ENCODE measurements at places on chromosomes 2 and 18.

GRCh38 chr2:149617476-149617875, 29.9 kb upstream of the MMADHC start:
- DNase-seq: no peak

GRCh38 chr2:165803123-165803760, 9.2 kb upstream of the GALNT3 start:
- no peak for DNase-seq

DNA sequence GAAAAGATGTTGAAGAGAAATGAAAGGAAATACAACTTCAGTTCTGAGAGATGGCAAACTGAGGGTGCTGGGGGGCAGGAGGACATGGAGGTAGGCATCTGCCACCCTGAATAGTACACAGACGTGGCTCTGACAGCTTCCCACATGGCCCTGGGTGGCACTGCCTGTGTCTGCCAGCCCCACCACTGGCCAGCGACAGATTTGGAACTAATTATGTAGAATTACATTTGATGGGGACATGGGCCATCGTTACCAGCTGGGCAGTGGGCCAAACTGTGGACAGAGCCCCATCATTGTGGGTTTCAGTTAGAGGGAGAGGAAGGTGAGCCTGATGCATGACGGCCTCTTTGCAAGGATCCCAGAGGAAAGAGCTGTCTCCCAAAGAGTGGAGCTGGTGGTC, 216.0 kb upstream of the HAAO start:
- no peak for DNase-seq

DNA sequence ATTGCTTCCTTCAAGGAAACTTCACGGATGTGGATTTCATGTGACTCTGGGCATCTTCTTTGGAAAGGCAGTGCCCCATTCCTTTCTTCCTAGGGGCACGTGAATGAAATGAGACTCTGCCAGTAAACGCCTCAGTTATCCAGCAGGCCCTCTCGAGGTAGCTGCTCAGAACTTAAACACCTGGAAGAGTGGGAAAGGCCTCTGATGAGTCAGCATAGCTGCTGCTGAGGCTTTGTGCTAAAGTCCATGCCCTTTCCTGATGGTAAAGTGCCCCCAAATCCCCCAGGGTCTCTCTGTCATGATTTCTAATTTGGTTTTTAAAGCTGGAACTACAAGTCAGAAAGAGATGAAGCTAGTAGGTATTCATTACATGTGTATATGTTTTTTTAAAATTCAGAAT, 3.8 kb downstream of the SLC1A4 start:
- DNase-seq: no peak

- DNase-seq: no peak
Measured at GRCh38 chr2:114237331-114237730, 205.1 kb upstream of the DPP10 start.

GRCh38 chr2:46144133-46144800, 152.9 kb upstream of the EPAS1 start:
- DNase-seq: no peak

DNA sequence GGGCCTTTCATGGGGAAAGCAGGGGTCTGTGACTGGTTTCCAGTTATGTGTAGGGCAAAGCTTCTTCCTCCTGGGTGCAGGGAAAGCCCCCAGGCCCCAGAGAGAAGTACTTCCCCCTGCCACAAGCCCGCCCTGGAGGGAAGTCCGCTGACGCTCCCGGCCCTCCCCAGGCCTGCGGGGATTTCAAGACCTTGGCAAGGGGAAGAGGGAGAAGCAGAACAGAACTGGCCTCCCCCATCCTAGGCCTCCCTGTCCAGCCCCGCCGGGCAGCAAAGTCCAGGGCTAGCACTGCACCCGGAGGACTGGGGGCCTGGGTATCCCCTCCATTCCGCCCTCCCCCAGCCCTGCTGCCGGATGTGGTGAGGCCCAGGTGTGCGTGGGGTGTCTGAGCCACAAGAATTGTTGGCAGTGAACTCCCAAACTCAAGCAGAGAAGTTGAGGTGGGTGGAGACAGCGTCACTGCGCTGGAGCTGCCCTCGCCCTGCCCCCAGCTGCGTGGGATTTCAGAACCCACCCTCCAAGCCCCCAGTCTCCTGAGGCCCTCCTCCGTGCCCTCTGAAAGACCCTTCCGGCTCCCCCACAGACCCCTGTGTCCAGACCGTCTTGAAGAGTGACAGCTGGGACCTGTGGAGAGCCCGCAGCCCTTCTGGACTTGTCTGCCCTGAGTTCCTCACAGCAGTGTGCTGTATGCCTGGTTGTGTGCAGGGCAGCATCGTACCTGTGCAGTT, 1.1 kb upstream of the DUSP2 start:
- DNase-seq: peak; percentile 83

DNA sequence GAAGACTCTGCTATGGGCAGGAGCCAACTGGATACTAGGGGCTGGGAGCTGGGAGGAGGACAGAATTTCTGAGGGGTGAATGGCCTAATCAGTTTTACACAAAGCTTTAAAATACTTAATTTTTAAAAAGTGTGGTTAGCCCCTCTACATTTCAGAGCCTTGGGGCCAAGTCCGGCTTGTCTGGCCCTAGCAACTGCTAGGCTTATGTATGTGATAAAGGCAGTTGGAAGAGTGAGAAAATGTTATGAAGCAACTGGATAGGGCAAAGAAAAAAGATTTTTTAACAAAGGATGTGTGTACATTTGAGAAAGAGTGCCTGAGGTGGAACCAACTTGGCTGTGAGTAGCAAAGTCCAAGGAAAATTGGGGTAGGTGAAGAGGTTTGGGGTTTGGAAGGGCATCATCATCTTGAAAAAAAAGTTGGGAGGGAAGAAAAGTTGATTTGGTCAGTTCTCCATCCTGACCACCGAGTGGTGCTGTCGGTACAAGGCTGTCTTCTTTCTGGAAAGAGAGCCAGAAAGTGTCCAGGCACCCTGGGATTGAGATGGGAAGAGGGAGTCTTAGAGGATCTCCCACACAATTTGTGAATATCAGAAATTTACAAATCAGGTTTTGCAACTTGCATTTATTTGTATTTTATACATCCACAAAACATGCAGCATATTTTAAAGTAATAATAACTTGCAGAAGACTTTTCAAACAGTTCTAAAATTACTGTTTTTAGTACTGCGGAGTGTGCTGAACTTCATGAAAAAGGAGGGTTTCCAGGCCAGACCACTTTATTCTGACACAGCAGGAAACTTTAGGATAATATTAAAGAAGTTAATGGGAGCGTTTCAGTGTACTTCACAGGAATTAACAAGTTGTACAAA, 10.5 kb upstream of the CDK15 start:
- no peak for DNase-seq

GRCh38 chr2:29187926-29188325, 72.7 kb downstream of the CLIP4 start:
- no peak for DNase-seq

DNA sequence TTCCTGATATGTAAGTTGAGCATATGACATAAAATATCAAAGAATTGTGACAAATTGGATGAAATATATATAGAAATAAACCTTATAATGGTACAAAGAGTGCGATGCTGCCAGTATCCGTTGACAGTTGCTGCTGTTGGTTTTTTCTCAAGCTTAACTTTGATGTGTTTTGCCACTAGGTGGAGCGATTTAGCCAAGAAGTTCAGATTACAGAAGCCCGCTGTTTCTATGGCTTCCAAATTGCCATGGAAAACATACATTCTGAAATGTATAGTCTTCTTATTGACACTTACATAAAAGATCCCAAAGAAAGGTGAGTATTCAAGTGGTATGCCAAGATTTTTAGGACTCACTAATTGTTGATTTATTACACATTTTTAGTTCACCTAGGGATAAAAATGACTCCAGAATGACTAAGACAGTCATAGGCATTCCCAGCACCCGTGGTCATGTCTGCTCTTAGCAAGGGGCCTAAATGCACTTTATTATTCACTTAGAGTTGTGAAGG, 2.1 kb downstream of the RRM2 start:
- DNase-seq: no peak

DNA sequence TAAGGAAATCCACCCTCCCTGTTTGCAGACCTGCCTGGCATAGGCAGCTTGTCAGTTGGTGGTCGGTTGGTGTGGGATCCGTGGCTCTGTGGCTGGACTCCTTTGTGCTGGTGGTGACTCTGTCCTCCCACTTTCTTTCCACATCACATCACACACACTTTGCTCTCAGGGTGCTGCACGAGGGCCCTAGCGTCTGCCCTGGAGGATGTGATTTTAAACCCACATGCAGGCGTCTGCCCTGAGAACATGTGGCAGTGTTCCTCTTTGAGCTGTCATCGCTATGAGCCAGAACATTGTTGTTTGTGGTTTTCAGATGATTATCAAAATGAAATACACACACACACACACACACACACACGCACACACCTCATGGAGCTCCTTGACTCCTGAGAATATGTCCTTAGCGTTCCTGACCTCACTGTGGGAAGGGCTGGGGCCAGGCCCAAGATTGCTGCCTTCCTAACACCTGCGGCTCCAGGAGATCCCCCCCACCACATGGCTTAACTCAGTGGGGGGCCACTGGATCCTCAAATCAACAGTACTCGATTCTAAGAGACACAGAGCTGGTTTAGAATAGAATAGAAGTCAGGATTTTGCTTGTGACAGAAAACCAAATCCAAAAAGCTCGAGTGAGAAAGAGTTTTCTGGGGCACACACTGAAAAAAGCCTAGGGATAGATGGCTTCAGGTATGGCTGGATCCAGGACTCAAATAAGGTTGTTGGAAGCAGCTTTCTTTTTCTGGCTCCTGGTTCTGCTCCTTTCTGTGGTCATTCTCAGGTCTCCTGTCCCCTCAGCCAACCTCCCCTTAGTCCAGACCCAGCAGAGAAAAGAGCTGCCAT, 54.8 kb downstream of the RTP5 start:
- no peak for DNase-seq

DNA sequence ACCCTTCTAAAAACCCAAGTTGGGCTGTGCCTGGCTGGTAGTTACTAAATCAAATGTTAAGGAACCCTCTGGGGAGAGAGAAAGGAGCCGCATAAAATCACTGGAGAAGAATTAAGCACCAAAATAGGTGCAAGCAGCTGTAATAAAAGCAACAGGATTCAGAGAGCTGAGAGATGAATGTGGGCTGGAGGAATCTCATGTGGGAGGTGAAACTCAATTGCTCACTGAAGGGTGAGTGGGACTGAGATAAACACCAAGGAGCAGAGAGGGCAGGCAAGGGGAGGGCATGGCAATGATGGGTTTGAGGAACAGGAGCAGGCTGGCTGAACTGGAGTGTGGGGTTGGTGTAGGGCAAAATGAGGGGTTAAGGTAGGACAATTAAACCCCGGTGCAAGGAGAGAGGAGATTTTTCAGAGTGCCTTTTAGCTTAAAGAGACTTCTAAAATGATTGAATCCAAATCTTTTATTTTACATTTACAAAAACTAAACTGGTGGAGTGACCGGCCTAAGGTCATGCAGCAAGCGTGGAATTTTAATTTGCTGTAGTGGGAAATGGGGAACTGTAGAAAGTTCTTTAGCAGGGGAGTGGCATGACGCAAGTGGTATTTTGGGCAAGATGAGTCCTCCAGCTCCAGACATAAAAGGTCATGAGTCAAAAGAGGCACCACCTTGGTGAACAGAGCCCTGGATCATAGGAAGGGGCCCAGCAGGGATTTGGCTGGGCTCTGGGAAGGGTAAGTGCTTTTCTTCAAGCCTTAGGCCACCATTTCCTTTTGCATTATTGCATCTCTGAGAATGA, 10.5 kb downstream of the PLB1 start:
- DNase-seq: no peak
